ENCODE measurements at places on chromosomes 3 and 15.

DNA sequence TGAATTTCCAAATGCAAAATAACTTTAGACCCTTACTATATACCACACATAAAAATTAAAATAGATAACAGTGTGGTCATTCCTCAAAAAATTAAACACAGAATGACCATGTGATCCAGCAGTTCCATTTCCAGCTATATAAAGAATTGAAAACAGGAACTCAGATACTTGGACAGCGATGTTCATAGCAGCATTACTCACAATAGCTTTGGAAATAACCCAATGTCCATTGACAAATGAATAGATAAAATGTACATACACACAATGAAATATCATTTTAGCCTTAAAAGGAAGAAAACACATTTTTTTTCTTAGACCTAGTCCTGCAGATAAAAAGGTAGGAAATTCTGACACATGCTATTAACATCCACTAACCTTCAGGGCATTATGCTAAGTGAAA lies 26.7 kb downstream of the RAD51 start:
- DNase-seq: no peak

DNA sequence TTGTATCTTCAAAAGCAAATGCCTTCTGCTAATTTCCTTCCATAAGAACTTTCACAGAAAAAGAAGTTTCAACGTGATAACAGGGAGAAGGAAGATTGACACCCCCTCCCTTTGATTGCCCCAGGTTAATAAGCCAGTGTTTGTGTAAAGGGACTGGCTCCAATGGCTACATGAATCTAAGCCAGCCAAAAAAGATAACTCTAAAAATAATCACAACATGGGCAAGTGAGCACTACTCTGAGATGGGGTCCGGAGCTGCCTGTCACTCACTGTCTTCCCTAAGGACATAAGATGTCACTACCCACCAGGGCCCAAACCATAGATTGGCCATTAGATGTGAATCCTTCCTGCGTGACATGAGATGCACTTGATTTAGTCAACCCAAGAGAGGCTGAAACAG lies 17.6 kb upstream of the ST8SIA2 start:
- DNase-seq: no peak

GRCh38 chr3:126329927-126330725 lies 27.1 kb downstream of the KLF15 start:
- no peak for DNase-seq

- no peak for DNase-seq
These were observed 86.9 kb upstream of the MEX3B start for GRCh38 chr15:82132742-82133141.

DNA sequence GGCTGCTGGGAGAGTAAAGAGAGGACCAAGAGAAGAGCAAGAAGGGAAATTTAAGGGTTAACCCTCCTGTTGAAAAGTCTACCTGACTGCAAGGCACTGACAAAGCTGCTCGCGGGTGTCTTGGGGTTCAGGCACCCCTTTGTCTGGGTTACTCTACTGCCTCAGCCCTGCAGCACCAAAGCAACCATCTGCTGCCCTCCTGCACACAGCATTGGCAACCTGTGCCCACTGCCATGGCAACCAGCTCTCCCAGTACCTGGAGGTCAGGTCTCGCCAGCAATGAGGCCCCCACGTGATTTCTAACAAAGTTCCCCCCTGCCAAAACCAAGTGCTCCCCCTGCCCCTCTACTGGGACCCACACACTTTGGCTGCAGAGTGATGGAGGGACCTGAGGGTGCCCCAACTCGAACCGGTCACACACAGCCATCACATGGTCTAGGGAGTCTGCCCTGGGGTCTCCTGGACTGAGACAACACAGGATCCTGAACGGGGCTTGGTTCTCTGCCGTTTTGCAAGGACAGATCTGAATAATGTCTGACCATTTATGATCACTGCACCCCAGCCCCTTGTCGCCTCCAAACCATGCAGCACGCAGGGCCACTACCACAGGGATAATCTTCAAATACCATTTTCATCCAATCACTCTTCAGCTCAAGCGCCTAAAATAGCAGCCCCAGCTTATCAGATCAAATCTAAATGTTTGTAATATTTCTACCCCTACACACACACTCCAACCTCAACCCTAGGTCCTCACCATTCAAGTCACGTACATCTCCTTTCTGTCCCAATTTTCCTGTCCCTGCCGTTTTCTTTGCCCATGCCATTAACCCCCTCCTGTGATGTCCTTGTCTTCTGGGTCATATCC lies 50.7 kb downstream of the ADCY5 start:
- DNase-seq: no peak

- no peak for DNase-seq
These were observed 884 bp upstream of the KNL1 start for GRCh38 chr15:40593165-40593564.

GRCh38 chr3:87201727-87202126 lies 25.4 kb upstream of the CHMP2B start:
- no peak for DNase-seq

GRCh38 chr3:121956363-121956762 lies 62.2 kb downstream of the SLC15A2 start:
- no peak for DNase-seq

GRCh38 chr15:92082006-92082843 lies 228.7 kb downstream of the SLCO3A1 start:
- peak; percentile 26 for DNase-seq

- no peak for DNase-seq
These were observed 7.1 kb downstream of the RAMAC start for GRCh38 chr15:82993144-82993543.

GRCh38 chr3:31253782-31254181 lies 278.9 kb upstream of the STT3B start:
- no peak for DNase-seq

- no peak for DNase-seq
These were observed 27.3 kb downstream of the LIPC start for GRCh38 chr15:58459045-58459444.

- no peak for DNase-seq
These were observed 28.2 kb downstream of the ARIH1 start for GRCh38 chr15:72502220-72502809.

- no peak for DNase-seq
These were observed 1.6 kb downstream of the TATDN2 start for GRCh38 chr3:10249833-10250232.

GRCh38 chr3:150376001-150376848 lies 31.9 kb upstream of the TSC22D2 start:
- no peak for DNase-seq

- DNase-seq: no peak
These were observed 170.6 kb upstream of the BHLHE40 start for GRCh38 chr3:4808637-4809036.

- DNase-seq: no peak
These were observed 330.7 kb upstream of the SLCO3A1 start for GRCh38 chr15:91522605-91523332.

GRCh38 chr3:111652492-111653180 lies 57.5 kb upstream of the ZBED2 start:
- no peak for DNase-seq

- DNase-seq: no peak
These were observed 49.6 kb upstream of the ROPN1 start for GRCh38 chr3:124041553-124041952.

GRCh38 chr3:38545983-38546382 lies 49.8 kb downstream of the EXOG start:
- DNase-seq: no peak

- peak; percentile 72 for DNase-seq
These were observed 10.9 kb downstream of the MESP1 start for GRCh38 chr15:89740137-89740536.

DNA sequence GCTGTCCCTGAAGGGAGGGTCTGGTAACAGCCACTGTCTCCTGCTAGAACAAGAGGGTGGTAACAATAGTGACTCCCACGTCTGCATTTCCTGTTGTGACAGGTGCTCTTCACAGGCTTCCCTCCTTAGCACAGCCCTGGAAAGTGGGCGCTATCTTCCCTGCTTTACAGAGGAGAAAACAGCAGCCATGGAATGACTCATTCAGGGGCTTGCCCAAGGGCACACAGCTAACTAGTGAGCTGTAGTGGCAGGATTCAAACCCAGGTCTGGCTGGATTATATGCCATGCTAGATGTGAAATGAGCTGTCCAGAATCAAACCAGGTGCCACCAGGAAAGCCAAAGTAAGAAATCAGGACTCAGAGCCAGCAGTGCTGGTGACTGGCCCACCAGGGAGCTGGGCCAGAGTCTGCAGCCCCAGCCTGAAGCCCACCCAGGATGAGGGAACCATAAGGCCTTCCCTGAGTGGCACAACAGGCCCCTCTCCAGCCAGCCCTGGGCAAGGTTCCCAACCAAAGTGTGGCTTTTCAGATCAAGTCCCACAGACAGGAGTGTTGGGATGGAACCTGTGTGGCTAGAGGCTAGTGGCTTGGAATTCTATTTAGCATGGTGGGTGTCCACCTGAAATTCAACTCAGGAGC lies 102.4 kb downstream of the ETFA start:
- DNase-seq: no peak

DNA sequence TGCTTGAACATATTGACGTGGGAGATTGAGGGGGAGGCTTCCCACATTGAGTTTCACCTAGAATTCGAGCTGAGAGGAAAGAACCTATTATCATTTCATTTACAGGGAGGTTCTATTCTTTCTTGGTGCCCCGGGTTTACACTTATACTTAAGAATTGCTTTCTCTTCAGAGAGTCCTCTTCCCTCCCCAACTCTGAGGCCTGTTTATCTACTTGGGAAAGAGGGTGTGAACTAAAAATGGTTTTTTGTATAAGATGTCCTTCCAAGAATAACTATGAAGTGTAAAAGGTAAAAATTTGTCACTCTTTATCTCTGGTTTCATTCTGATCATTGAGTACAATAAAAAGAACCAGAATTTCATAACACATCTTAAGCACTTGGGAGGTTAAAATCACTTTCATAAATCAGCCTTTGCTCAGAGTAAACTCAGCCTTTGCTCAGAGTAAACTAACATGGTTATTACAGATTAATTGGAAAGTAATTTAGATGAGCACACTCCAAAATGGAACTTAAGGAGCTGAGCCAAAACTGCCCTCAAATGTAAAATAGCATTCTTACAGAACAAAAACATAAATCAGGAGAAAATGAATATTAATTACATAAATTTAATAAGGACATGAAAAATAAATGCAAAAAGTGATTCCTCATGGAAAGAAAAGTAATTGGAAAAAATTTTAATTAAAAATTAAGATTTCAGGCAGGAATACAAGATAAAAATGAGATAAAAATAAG lies 75.2 kb downstream of the GADL1 start:
- DNase-seq: no peak

DNA sequence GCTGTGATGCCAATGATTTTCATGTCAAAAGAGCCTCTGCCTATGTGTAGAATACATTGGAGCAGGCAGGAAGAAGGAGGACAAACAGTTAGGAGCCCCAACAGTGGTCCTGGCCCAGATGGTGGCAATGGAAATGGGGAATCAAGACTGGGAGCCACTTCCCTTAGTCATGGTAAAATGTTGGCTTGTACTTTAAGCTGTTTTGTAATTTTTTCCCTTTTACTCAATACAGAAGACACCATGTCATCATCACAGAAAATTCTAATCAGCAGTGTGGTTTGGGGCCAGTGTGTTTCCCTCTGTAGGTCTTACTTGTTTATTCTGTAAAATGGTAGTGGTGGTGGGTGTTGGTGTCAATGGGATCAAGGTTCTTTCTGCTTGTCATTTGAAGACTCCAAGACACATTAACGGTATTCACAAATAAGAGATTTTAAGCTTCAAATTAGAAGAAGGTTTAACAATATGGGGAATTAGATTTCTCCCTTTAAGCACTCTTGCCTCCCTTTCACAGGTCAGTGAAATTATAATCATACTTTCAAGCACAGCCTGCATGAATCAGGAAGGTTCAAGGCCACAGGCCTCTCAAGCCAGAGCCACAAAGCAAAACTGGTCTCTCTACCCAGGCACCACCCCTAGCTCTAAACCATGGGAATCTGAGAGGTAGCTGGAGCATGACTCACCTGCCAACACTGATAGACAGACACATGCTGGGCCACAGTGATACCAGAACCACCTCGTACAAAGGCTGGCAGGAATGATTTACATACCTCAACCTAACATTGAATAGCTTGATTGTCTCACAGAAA lies 24.9 kb downstream of the SIAH2 start:
- no peak for DNase-seq

DNA sequence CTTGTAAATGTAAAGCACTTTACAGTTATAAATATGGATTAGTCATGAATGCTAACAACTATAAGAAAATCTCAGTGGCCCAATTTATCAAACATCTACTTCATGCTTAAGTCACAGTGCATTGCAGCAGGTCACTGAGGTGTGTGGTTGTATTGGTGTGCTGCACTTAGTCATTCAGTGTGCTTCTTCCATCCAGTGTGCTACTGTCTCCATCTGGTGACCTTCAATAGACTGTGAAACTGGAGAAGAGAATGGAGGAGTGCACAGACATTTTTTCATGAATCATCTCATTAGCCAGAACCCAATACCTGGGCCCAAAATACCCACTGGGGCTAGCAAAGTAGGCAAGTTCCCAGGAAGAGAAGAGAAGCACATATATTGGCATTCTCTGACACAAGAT lies 199.6 kb downstream of the SHOX2 start:
- DNase-seq: peak; percentile 45
